Epithelial cell of esophagus (primary cell): ENCODE measurements at places on chromosomes 2 and 18.

- DNase-seq, result peak; percentile 29
Measured at GRCh38 chr2:9206991-9207640, 504 bp downstream of the ASAP2 start.

GRCh38 chr2:19419211-19419880, 60.9 kb upstream of the OSR1 start:
- no peak for DNase-seq

DNA sequence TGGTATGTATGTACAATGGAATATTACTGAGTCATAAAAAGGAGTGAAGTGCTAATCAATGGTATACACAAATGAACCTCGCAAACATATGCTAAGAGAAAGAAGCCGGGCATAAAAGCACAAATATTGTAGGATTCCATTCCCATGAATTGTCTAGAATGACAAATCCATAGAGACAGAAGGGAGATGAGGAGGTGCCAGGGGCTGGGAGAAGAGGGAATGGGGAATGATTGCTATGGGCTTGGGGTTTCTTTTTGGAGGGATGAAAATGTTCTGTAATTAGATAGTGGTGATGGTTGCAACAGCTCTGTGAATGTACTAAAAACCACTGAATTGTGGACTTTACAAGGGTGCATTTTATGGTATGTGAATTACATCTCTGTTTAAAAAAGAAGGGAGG, 73.5 kb downstream of the GLI2 start:
- DNase-seq, result no peak

DNA sequence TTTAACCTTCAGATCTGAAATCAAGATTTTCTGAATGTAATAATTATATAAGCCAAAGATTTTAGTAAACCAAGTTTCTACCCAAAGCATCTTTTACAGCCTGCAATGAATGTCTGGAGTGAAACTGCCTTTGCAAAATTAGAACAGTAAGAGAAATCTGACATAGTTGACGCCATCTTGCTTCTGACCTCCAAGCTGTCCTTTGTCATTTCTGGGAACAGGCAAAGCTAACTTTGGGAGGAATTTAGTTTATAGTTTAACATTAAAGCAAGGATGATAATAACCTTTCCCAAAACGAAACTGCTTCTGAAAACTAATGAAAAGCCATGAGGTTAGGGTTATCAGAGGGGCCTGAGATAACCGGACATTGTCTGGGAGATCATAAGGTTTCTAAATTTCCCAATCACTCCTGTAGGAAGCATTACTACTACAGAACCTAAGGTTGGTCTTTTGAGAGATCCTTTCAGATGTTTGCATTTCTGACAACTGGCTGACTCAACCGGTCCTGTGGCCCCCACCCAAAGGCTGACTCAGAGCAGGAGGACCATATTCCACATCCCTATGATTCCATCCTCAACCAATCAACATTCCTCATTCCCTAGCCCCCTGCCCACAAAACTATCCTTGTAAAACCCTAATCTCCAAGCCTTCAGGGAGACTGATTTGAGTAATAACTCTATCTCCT, 124.5 kb downstream of the TMEM131 start:
- peak; percentile 83 for DNase-seq

GRCh38 chr2:229520691-229521096, 193.7 kb downstream of the DNER start:
- DNase-seq, result no peak

- peak; percentile 29 for DNase-seq
Measured at GRCh38 chr2:101617188-101617587, 80.3 kb upstream of the MAP4K4 start.

GRCh38 chr18:12686100-12686499, 16.4 kb downstream of the CEP76 start:
- DNase-seq, result peak; percentile 58

DNA sequence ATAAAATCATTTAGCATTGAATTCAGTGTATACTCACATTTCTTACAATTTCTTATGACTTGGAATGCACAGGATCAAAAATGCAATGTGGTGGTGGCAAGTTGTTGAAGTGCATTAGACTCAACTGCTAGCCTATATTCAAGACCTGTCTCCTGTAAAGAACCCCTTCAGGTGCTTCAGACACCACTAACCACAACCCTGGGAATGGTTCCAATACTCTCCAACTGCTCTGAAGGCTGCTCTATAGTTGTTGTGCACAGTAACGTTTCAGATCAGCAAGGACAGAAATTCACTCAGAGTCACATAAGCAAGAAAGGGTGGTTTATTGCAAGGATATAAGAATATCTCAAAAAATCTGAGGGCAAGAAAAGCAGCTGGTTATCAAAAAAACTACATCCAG, 6.5 kb downstream of the GKN1 start:
- DNase-seq, result no peak

DNA sequence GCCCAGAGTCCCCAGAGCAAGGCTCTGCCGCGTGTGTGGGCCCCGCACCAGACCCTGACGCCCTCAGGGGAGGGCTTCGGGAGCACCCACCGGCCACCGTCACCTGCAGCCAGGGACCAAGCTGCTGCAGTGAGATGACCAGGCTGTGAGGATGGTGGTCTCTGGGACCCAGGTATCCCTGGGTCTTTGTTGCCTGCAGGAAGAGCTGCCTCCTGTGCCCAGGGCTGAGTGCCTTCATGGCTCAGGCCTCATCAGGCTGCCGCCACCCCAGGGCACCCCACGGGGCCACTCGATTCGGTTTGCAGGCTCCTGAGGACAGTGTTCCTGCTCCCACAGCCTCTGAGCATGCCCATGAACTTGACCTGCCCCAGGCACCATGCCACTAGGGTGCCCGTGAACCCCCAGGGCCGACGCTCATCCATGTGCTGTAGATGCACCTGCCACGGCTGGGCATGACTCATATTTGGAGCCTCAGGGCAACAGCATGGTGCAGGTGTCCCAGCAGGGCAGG, 109.8 kb downstream of the FAM210A start:
- no peak for DNase-seq

GRCh38 chr2:207762146-207762545, 7.6 kb downstream of the FZD5 start:
- DNase-seq, result no peak

DNA sequence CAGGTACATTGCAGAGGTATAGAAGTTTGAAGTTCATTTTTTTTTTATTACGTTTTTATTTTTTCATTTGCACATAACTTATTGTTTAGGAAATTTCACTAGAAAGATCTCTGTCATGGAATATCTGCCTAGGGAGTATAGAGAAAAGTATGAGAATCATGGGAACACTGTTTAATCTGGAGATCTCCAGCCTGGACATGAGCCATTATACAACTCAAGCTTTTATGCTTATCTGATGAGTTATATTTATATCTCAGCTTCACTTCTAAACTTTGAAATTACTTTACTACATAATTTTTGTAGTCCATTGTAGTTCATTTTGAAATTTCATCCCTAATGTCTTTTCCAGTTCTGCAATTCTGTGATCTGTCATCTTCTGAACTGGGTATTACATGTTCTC, 515.6 kb downstream of the ERBB4 start:
- DNase-seq, result no peak

- DNase-seq, result no peak
Measured at GRCh38 chr2:21748501-21748900, 624.7 kb downstream of the TDRD15 start.
